ENCODE measurements at places on chromosomes 2 and 18.

- no peak for DNase-seq
These were observed 18.0 kb downstream of the DYTN start for GRCh38 chr2:206700156-206700555.

DNA sequence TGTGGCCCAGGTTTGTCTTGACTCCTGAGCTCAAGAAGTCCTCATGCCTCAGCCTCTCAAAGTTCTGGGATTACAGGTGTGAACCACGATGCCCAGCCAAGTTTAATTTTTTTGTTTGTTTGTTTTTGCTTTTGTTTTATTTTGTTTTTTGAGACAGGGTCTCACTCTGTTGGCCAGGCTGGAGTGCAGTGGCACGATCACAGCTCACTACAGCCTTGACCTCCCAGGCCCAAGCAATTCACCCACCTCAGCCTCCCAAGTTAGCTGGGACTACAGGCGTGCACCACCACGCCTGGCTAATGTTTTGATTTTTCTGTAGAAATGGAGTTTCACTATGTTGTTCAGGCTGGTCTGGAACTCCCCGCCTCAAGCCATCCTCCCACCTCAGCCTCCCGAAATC is 29.4 kb upstream of the RAB1A start:
- DNase-seq, result no peak

GRCh38 chr2:119212139-119212800 is 11.4 kb upstream of the STEAP3 start:
- DNase-seq, result no peak

DNA sequence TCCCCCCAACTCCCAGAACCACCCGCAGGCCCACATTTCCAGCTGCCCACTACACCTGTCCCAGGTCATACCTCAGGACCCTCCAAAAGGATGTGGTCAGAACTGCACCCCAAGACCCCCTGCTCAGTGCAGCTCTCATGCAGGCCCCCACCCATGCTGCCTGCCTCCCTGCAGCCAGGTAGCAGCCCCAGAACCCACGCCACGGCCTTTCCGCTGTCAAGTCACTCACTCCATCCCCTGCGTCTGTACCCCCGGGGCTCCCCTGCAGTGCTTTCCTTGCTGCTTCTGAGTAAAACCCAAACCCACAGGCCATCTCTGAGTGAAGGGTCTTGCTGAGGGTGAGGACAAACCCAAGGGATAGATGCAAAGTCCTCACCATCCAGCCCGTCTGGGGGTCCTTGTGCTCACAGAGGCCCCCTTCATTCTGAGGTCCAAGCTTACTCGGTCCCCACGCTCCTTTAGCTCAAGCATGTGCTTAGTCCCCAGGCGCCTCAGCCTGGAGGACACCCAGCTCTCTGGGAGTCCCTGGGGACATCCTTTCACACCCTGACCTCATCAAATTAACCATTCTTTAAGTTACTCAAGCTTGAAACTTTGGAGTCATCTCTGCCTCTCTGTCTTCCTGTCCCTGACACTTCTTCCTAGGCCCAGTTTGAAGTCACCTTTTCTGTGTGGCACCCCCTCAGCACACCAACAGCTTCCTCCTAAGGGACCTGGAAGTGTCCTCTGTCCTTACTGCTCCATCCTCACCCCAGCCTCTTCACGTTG is 130.1 kb downstream of the SMAD7 start:
- peak; percentile 20 for DNase-seq

DNA sequence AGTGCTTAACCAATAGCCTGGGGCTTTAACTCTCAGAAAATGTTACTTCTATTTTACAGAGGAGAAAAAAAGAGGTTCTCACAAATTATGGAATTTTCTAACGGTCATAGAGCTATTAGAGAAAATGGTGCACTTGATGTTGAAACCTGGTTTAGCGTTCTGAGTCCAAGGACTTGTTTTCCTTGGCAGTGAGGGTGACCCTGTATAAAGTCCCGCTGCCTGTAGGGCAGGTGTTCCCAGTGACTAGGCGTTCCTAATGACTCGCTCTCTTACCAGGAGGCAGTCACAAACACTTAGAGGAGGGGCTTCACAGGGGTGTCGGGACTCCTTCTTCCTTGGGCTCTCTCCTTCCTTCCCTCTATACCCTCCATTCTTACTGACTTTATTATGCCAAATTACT is 175.8 kb downstream of the ACTR3 start:
- DNase-seq, result no peak

GRCh38 chr2:205366336-205367060 is 315.8 kb upstream of the NRP2 start:
- DNase-seq, result no peak

DNA sequence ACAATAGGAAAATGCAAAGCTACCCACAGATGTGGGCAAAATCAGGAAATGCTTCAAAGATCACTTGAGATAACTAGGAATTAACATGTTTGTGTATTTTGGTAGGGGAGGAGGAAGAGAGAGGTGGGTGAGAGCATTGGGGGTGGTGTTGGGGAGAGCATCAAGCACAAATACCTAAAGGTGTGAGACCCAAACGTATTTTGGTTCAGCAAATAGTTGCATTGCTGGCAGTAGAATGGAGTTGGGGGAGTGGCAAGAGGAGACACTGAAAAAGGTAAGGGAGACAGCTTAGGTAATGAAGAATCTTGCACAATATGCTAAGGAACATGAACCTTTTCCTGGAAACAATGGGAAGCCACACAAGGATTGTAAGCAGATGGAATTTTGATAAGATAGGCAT is 1.5 kb upstream of the PELI1 start:
- peak; percentile 31 for DNase-seq

GRCh38 chr2:134522496-134523455 is 196.0 kb downstream of the TMEM163 start:
- DNase-seq, result no peak

- DNase-seq, result no peak
These were observed 841.6 kb downstream of the TRIB2 start for GRCh38 chr2:13558368-13558767.

- no peak for DNase-seq
These were observed 20.3 kb downstream of the ITPRID2 start for GRCh38 chr2:181911830-181912229.

GRCh38 chr2:205808486-205809121 is 126.3 kb downstream of the NRP2 start:
- no peak for DNase-seq

- peak; percentile 5 for DNase-seq
These were observed 31.6 kb upstream of the NEB start for GRCh38 chr2:151765760-151766410.

- DNase-seq, result no peak
These were observed 1031.8 kb upstream of the ZEB2 start for GRCh38 chr2:145551686-145552085.

- DNase-seq, result no peak
These were observed 155.4 kb upstream of the FSIP2 start for GRCh38 chr2:185583058-185583816.

DNA sequence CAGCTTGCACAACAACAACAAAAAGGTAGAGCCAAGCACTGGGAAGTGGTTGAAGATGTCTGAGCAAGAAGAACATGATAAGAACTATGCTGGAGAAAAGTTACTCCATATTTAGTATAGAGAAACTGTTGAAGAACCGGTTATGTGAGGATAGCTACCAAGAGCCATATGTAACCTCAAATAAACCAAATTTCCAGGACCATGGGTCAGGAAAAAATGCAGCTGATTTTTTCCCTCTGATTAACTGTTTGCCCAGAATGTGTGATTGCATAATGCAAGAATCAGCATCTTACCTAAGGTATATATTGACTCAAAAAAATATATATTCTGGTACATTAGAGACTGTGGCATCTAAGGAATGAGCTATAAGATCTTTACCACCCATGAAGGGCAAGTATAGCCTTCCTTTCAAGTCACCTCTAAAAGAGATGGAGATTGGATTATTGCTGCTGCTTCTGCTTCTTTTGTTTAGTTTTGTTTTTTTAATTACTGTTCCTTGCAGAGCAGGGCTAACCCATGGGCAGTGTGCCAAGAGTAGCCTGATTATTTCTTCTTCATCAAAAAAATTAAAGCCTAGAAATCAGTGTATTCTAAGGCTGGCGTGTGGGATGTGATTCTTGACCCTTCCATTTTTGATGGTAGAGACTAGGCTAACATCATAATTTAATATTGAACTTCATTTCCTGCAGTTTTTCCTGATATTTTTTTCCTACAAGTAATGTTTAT is 76.9 kb upstream of the MAP3K20 start:
- no peak for DNase-seq

DNA sequence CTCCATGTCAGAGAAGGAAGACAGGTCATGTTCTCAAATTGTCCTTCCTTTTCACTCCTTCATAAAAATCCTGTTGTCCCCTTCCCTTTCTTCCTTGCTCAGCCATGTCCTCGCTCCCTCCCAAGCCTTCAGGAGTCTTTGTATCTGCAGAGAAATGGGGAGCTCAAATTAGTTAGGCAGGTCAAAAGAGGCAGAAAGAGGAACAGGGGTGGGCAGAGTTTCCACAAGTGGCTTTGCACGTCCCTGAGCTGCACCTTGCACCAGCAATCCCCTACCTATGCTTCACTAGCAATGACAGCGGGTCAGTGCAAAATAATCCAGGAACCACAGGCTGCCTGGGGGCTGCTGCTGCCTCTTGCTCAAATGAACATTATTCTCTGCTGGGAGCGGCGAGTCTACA is 152.1 kb upstream of the ITGA6 start:
- no peak for DNase-seq

- DNase-seq, result no peak
These were observed 445.6 kb upstream of the SPRED2 start for GRCh38 chr2:65878011-65878340.

GRCh38 chr2:123958011-123958410 is 67.1 kb upstream of the CNTNAP5 start:
- DNase-seq, result no peak

DNA sequence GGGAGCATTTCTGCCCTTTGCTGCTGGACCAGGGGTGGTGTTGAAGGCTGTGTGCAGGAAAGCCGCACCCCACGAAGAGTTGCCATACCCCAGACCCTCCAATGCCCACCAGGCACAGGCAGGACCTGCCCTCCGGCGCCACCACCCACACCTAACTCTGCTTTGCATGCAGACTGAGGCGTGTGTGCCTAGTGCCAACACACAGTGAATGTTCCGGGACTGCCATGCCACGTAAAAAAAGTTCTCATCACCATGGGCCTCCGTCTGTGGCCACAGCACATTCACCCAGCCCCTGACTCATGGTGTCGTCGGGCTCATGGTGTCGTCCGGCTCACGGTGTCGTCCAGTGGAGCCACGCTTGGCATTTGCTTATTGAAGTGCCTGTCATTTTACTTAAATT is 184.9 kb upstream of the RAB6C start:
- no peak for DNase-seq

DNA sequence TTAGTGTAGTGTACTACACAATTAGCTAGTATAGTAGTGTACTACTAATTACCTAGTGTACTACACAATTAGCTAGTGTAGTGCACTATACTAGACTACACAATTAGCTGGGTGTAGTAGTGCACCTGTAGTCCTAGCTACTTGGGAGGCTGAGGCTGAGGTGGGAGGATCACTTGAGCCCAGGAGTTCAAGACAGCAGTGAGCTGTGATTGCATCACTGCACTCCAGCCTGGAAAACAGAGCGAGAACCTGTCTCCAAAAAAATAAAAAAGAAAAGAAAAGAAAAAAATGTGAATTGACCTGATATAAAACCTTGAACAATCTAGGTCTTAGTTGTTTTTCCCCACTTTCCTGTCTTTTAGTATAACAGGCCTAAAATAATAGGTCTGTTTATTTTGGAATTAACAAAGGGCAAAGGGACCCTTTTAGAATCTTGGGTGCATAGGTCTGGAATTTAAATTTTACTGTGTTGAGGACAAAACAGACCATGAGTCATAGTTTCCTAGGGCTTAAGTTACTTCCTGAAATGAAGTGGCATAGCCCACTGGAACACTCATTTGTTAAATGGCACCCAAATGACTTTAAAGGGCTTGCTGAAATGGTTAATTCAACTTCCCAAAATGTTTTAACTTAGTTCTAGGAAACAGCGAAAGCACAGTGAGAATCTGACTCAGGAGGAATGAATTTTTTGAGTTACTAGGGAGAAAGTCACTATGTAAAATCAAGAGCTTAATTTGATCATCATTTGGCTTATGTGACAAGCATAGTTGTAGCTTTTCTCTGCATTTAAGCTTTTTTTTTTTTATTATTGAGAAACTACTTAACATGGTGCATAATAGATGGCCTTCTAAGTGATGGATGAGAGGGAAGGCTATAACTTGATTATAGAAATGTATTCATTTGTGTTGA is 50.7 kb upstream of the ARL5A start:
- DNase-seq, result no peak

DNA sequence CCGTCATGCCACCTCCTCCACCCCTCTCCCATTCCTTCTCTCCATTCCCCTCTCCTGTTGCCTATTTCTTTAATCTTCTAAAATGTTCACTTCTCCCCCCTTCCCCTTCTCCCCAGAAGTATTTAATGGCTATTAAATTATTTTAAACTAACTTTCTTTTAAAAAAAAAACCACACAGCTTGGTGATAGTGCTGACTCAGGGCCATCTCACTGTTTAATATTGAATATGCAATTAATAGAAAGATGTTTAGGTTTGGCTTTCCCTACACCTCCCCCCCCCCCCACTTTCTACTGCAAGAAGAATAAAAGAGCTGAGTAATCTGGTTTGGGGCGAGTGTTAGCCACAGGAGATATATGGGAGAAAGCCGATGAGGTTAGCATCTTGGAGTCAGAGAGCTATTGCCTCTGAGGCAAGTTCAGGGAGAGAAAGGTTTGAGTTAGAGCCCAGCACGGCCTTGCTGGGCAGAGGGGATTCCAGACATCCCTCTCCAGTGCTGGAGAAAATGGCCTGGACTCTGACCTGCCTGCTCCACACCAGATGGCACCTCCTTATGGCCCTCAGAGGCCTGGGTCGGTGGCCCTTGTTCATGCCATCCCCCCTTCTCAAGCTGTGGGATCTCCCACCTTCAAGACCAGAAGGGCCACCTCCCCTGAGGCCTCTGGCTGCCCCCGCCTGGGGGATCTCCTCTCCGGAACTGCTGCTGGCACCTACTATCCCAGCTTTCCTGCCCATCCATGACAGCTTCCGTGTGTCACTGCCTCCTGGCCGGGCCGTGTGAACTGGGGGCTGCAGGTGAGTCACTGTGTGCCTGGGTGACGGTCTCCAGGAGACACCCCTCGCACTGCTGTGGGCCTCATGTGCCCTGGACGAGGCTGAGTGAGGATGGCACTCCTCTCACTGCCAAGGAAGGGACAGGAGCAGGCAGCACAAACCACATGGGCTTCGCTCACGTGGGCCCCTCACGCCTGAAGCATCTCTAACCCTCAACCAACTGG is 246.9 kb downstream of the CELF4 start:
- DNase-seq, result no peak
